ENCODE measurements at places on chromosomes 6 and 20.

GRCh38 chr6:52284131-52284459 lies 447 bp downstream of the MCM3 start:
- DNase-seq = peak; percentile 63

DNA sequence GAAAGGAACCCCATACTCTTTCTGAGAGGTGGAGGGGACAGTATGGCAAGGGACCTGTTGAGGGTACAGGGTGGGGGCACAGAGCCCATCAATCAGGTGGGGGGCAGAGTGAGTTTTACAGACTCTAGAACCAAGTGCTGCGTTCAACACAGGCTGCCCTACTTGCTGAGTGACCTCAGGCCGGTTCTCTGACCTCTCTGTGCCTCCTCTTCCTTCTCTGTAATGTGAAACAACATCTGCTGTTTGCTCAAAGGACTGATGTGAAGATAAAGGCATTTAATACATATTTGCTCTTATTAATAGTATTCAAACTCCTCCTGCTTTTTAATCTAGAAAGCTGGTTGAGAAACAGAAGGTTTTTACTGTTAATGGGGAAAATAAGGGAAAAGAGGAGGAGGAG lies 25.9 kb upstream of the APMAP start:
- DNase-seq = no peak

GRCh38 chr6:93036835-93037234 lies 382.5 kb downstream of the EPHA7 start:
- peak; percentile 50 for DNase-seq

- DNase-seq = no peak
These were observed 29.3 kb downstream of the RALGAPB start for GRCh38 chr20:38501858-38502436.

DNA sequence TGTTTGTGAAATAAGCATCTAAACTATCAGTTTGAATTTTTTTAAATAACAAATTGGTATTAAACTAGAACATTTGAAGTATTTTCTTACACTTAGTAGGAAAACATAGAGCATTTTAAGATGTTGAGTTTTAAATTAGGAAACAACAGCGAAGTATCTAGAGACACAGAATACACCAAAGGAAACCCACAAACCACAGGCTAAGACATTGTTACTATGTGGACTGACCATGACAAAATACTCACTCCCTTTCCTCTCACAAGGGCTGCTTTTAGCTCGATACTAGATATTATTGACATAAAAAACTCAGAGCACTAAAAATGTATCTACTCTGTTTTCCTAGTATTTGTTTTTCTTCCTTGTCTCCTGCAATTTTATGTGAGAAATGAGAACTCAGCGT lies 266.0 kb upstream of the CITED2 start:
- no peak for DNase-seq

GRCh38 chr20:4814696-4815252 lies 93.1 kb downstream of the PRND start:
- DNase-seq = no peak

DNA sequence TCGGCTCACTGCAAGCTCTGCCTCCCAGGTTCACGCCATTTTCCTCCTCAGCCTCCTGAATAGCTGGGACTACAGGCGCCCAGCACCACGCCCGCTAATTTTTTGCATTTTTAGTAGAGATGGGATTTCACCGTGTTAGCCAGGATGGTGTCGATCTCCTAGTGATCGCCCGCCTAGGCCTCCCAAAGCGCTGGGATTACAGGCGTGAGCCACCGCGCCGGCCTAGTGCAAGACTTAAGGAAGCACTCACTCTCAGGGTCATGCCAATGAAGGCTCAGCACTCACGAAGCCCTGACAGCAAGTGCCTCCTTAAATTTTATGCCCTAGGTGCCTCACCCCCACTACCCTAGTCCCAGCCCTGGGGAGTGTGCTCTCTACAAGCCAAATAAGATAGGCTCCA lies 4.7 kb upstream of the DOK5 start:
- no peak for DNase-seq

- DNase-seq = peak; percentile 77
These were observed 42.8 kb downstream of the MRPL14 start for GRCh38 chr6:44084231-44085014.

- no peak for DNase-seq
These were observed 43.3 kb downstream of the PPARD start for GRCh38 chr6:35385457-35386202.

- no peak for DNase-seq
These were observed 331.2 kb downstream of the QKI start for GRCh38 chr6:163745536-163746400.

DNA sequence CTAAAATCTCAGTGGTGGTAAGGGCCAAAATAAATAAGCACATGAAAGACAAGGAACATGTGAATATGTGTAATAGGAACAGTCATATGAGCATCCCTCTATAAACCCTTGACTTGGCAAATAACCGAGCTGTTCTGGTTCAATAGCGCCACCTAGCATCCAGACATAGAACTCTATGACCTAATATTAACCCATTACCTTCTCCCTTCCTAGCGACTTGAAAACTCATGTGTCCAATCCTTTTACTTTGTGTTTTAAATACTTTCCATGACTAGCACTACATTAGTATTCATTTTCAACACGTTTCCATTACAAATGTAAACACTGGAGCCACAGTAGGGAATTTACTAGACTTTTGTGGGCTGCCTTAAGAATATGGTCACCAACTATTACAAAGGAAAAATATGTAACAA lies 279.7 kb downstream of the UST start:
- DNase-seq = no peak

DNA sequence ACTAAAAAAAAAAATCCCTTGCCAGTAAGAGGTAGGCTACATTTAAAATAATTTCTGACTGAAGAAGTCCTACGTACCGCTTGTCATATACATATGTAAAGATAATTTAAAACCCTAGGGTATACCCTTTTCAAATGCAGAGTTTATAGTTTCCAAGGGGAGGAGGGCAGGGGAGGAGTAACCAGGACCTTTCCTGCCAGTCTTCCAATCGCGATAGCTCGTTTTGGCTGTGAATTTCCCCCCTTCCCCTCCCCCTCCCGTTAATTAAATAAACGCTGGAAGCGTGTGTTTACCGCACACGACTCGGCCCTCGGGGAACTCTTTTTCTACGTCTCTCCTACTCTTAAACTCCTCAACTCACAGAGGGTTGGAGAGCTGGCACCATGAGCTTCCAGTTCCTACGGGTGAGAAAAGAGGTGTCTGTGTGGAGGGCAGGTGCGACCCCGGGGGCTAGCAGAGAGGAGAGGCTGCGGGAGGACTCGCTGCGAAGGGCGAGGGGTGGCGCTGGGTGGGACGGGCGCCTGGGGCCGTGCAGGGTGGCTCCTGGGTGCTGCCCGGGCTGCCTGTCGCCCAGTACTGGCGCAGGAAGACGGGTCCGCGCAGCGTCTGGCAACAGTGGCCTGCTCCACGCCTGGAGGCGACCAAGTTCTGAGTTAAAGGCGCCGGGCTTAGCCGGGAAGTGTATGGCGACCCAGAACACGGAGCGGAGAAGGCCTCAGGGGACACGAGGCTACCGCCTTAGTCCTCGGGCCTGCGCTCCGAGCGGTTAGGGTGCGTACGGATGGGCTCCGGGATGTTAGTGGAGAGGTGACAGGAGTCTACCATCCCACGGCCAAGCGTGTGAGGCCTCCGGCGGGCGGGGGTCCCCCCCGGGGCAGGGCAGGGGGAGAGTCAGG lies 4.1 kb upstream of the TFAP2C start:
- DNase-seq = no peak

DNA sequence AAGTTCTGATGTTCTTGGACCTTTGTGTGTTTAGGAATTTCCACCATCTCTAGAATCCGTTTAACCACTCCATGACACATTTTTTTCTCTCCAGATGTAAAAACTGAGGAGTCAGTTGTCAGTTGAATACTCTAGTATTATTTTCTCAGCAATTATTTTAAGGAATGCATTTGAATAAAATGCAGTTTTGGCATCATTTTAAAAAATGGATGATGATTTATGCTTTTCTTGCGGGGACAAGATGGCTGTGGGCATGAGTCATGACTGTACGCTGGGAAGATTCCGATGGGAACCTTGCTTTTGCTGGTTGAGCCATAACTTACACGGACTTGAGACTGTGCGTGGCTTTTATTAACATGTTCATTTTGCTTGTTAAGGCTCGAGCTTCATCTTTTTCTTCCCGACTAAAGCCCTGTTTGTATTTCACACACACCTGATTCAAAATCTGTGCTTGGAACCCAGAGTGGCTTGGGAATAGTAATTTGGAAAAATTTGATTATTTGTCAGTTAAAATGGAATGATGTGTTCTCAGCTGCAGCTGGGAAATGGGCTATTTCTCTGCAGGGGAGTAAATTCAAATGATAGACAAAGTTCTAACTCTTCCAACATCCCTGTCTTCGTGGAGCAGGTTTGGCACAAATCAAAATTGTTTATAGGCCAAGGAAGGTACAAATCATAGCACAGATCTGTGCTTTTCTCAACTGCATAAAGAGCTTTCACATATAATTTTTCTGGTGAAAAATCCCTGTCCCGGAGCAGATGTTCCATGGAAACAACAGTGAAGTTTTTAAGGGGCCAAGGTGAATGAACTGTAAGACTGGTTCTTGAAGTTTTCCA lies 470.5 kb upstream of the JAG1 start:
- no peak for DNase-seq

- no peak for DNase-seq
These were observed 239.3 kb downstream of the OGFRL1 start for GRCh38 chr6:71527886-71528285.

- DNase-seq = no peak
These were observed 124.0 kb upstream of the MAFB start for GRCh38 chr20:40813029-40813431.

GRCh38 chr20:38715646-38716045 lies 8.6 kb upstream of the SLC32A1 start:
- DNase-seq = no peak

GRCh38 chr20:45833030-45833882 lies at the start of gene SNX21:
SNX21 (plus strand) TSS chr20:45833799; CDS start chr20:45833920, 121 bp downstream.
- DNase-seq = peak; percentile 89

- DNase-seq = no peak
These were observed 598 bp downstream of the OGFR start for GRCh38 chr20:62805155-62805710.

DNA sequence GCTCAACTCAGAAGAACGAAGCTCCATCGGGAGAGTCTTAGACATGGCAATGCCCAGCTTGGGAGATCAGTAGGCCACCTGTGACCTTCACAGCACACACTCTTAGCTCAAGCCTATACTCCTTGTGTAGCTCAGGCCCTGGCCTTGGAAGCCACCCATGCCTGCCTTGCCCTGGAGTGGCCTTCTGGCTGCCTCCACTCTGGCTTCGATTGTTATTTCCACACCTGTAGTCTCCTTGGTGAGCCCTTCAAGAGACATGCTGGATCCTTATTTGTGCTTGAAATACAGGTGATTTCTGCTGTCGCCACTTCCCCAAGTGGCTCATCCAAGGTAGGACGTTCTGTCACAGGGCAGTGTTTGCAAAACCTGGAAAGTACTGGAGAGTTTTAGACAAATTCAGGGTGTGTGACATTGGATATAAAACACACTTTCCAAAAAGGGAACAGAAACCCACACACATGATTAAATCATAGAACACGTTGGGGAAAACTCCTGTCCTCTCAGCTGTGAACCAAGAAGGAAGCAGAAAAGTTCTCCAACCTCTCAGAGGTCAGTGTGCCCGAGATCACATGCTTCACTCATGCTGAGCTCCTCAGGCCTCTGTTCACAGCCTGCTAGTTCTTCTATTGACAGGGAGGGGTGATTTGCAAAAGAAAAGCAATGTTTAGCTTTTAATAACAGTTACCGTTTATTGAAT lies 391.8 kb downstream of the CDC5L start:
- no peak for DNase-seq

DNA sequence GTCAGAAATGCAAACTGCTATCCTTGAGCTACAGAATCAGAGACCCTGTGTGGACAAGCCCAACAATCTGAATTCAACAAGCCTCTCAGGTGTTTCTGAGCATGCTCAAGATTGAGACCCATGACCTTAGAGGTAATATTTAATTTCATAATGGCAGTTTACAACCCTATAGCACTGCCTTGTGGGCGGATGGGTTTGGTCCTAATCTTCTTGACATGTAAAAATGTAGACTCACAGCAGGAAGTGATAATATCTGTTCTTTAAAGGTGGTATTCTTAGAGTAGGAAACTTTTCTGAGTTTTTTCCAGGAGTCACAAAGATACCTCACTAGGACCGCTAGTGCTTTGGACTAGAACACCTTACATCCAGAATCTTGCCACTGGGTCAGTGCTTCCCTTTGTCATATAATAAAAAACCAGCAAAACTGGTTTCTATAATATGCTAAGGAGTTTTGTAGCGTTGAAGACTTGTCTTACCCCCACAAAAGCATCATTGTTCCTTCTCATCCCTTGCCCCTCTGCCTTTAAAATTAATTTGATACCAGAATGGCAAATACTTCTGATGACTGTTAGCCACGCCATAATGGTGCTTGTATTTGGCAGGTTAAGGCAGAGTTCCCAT lies 52.6 kb downstream of the E2F3 start:
- peak; percentile 30 for DNase-seq

DNA sequence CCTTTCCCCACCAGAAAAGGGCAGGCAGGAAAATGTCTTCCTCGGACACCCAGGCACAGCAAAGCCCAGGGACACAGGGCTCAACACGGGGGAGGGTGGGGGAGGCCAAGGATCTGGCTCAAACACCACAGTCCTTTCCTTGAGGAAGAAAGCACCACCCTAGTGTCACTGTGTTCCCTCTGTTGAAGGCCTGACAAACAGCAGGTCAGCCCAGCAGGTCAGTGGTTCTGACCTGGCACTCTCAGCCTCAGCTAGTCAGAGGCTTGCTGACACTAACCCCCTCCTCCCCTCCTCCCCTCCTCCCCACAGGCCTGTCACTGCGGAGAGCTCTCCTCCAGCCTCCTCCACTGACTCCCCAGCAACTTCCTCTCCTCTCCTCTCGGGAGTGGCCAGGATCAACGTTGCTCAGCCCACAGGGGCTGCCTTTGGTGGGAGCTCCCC lies 239.6 kb downstream of the LRFN2 start:
- DNase-seq = no peak

GRCh38 chr20:19628570-19629134 lies 129.4 kb upstream of the RIN2 start:
- peak; percentile 86 for DNase-seq

DNA sequence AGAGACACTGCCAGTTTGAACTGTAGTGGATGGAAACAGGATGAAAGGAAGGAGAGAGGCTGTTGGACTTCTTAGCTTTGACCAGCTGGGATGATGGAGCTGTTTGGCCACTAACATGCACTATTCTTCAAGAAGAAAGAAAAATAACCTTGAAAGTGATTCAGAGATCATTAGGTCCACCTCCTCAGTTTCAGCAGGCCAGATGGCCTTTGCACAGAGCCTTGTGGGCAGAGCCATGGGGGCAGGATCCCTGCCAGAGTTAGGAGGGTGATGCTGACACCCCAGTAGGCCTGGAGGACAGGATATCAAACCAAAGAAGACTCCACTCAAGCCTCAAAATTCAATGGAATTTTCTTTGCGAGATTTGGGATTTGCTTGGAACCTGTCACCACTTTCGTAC lies 74.5 kb upstream of the TMEM181 start:
- DNase-seq = no peak

All from T47D (cell line).